ENCODE measurements at places on chromosomes 2 and 18.

GRCh38 chr2:128365217-128365905 lies 46.7 kb upstream of the HS6ST1 start:
- no peak for DNase-seq

DNA sequence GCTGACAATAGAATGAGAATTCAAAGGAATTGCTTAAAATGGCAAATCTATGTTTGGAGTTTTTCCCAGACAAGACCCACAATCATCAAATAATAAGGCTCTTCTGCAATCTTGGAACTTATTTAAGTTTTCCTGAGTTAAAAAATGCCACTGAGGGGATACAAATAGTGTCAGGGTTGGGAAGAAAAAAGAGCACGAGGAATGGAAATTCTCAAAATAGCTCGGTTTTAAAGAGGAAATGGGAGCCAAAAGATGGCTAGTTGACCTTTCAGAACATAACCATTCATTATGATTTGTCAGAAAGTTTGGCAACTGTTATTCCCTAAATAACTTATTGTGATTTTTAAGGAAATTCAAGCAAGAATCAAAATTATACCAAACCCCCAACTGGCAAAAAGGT lies 127.7 kb downstream of the RAPGEF4 start:
- DNase-seq = no peak

- no peak for DNase-seq
Measured at GRCh38 chr2:108492364-108492763, 41.9 kb upstream of the LIMS1 start.

DNA sequence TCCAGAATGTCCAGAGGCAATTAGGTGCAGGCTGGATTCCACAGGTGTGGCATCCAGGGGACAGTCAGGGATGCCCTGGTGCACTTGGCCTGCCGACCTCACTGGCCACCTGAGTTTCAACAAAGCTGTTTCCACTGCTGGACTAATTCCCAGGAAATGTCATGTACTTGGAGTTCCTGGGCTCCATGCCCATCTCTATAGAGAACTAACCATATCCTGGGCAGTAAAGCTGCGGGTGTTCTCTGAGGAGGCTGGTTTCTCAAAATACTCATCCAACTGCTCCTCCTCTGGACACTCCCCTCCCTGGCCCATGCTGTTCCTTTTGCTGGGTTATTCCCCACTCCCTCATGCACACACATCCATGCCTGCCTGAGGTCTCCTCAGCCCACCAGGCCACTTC lies 161.9 kb upstream of the SKOR2 start:
- no peak for DNase-seq

GRCh38 chr2:215919624-215920243 lies 93.6 kb downstream of the MREG start:
- no peak for DNase-seq

DNA sequence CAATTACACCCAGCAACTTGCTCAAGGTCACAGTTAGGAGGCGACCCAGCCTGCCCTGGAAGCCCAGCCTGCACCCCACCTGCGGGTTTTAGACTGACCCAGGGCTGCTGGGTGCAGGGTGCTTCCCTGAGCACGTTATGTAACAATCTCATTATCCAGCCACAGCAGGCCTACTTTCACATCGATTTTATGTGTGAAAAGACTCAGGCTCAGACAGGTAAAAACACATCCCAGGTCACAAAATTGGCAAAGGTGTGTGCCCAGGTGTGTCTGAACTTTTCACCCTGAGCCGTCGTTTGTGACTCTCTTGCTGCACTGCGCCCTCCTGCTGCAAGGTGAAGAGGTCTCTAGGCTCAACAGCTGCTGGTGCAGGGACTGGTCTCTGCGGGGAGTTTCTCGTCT lies 668.2 kb upstream of the HS6ST1 start:
- DNase-seq = no peak

GRCh38 chr2:121140734-121141133 lies 144.3 kb downstream of the TFCP2L1 start:
- DNase-seq = no peak

DNA sequence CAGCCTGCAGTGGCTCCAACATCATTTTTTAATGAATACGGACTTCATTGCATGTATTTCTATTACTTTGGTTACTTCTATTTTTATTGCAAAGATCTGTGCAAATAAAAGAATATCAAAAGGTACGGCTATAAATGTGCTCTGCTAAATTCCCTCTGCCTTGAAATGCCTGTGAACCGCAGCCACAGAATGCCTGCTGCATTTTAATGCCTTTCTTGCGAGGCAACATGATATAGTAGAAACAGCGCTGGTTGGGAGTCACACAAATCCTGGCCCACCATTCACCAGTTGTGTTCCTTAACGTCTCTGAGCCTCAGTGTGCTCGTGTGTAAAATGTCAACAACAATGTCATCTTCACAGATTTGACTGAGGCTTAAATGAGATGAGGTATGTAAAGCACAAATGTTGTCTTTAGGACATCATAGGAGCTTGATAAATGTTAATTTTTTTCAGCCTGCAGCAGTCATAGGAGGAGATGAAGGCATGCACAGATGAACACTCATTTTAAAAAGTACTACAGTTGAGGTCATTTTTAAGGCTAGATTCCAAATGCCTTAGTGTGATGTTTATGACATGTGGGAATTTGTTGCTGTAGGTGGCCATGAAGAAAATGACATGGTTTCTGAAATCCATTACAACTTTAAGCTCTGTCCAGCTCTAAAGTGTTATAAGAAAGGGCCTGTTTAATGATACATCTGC lies 187.6 kb upstream of the NRP2 start:
- DNase-seq = no peak

- no peak for DNase-seq
Measured at GRCh38 chr2:97936199-97936598, 59.5 kb downstream of the TMEM131 start.

DNA sequence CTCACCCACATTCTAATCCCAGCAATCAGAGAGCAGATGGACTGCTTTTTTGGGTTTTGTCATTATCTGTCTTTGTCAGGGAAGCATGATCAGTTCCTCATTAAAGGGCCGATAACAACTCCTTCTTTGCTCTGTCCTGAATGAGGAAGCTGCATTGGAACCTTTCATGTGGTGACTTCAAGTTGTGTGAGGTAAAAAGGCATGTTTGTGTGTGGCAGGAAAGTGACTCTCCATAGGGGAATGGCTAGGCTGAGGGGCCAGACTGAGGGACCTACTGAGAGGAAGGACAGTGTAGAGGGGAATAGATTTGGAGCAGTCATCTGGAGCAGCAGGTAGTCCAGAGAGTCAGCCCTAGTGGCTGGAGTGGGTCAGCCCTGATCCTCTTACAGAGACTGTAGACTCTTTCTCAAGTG lies 23.6 kb upstream of the LRRTM1 start:
- no peak for DNase-seq

GRCh38 chr2:241114836-241115235 lies 12.7 kb upstream of the MTERF4 start:
- DNase-seq = no peak

GRCh38 chr18:8800876-8801262 lies 95.5 kb downstream of the MTCL1 start:
- DNase-seq = no peak

DNA sequence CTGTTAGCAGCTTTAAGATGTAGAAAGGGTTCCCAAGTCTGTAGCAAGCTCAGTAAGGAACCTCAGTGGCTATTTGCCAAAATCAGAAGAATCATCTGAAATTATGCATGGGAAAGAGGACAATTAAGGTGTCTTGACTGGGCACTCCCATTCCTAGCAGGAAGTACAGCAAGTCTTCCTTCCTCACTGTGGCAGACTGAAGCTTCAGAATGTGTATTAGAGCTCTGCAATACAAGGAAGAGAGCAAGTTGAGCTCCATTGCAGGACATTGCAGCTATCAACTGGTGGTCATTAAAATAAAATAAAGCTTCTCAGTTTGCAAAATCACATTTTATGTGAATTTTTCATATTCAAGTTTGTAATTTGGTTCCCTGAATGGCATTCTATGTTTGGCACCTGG lies 200.5 kb upstream of the CHAC2 start:
- DNase-seq = no peak

DNA sequence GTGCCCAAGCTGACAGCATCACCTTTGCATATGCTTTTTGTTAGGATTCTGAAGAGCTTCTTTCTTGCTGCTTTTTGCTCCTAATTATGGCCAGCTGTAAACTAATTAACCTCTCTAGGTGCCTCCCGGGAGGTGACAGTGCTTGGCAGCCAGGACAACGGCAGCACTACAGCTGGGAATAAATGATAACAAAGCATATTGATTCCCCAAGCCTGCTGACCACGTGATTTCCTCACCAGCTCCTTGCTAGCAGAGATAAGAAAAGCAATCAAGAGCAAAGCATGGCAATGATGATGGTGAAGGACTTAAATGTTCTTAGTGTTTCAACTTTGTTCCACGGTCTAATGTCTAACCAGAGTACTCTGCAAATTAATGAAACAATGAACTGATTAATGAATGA lies 1074.4 kb upstream of the GYPC start:
- no peak for DNase-seq

- no peak for DNase-seq
Measured at GRCh38 chr2:229873123-229873581, 48.7 kb downstream of the TRIP12 start.

DNA sequence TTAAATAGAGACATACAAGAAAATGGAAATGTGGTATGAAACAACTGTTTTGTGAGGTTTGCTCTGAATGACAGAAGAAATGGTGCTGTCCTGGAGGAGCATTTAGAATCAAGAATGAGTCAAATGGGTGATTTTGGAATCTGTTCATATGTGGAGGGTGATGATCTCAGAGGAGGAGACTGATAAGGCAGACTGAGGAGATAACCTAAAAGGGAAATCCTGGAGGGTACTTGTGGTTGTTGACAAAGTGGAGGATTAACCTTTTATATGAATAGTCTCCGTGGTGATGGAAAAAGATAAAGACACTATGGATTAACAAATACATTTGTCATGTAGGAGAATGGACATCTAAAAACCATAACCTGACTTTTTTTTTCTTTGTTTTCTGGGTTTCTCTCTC lies 74.1 kb downstream of the MMADHC start:
- DNase-seq = no peak

DNA sequence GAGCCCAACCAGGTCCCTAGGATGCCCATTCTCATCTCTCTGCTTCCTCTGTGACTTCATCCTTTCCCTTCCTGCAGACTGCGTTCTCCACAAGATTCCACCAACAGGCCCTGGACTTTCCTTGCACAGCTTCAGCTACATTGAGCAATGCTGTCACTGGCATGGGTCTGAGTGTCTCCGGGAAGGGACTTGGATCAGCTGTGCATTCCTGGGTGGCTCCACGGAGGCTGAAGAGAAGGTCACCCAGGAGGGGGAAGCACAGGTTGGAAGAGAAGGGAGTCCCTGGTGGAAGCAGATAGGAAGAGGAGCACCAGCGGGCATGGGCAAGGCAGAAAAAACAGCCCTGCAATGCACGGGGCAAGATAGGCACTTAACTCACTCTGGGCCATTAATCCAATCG lies 140.5 kb downstream of the UXS1 start:
- DNase-seq = no peak

- DNase-seq = peak; percentile 4
Measured at GRCh38 chr18:44819944-44820510, 139.3 kb downstream of the SETBP1 start.

DNA sequence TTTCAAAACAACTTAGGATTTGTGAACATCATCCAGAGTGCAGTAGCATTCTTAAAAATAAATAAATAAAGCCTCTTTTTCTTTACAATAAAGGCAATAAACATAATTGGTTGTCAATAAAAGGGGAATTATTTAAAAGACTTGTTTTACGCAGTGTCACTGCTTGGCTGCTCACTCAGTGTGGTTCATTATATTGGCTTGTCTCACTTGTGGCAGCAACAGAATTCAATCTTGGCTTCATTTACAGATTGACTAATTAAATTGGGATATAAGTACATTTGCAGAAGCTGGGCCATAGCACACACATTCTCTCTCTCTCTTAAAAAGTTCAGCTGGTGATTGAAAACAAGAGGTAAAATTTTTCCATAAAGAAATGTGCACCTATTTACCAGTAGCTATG lies 1027.6 kb downstream of the LRP1B start:
- DNase-seq = no peak

DNA sequence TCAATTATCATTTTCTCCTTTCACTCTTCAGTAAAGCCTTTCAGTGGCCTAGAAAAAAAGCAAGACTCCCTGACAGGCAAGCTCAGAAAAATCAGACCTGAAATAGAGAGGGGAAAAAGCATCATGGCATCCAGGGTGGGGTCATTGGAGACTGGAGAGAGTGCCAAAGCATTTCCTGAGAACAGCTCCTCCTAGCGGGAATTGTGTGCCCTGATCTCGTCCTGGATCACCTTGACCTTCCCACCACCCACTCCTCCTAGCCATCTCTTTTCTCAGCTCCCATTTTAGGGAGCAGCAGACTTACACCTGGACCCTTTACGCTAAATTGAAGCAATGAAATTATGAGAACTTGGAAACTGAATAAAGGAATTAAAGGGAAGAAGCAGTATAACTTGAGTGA lies 176.6 kb downstream of the VWC2L start:
- no peak for DNase-seq

GRCh38 chr2:222115296-222115695 lies 183.5 kb downstream of the PAX3 start:
- DNase-seq = no peak

- no peak for DNase-seq
Measured at GRCh38 chr2:36359067-36359466, 3.5 kb downstream of the CRIM1 start.

- no peak for DNase-seq
Measured at GRCh38 chr18:62438018-62438329, 84.9 kb upstream of the ZCCHC2 start.

- DNase-seq = no peak
Measured at GRCh38 chr18:43271593-43272432, 5.5 kb downstream of the SYT4 start.

- no peak for DNase-seq
Measured at GRCh38 chr2:81903534-81903933, 1599.0 kb upstream of the LRRTM1 start.

DNA sequence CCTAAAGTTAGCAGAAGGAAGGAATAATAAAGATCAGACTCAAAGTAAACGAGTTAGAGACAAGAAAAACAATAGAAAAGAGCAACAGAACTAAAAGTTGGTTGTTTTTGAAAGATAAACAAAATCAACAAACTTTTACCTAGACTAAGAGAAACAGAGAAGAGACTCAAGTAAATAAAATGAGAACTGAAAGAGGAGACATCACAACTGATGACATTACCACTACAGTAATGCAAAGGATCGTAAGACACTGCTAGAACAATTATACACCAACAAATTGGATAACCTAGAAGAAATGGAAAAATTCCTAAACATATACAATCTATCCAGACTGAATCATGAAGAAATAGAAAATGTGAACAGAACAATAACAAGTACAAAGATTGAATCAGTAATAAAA lies 139.3 kb downstream of the CD226 start:
- DNase-seq = no peak

GRCh38 chr18:50232419-50232818 lies 33.9 kb downstream of the CFAP53 start:
- no peak for DNase-seq

- DNase-seq = no peak
Measured at GRCh38 chr18:44149706-44150105, 531.0 kb upstream of the SETBP1 start.

- no peak for DNase-seq
Measured at GRCh38 chr2:121591199-121591598, 58.1 kb downstream of the CLASP1 start.

GRCh38 chr18:49590608-49591007 lies 28.8 kb downstream of the LIPG start:
- DNase-seq = no peak

GRCh38 chr2:233032551-233033320 lies at the start of gene NEU2:
TSS of gene NEU2 (plus strand) at chr2:233032672. CDS start at chr2:233032672, 0 bp downstream.
- no peak for DNase-seq

GRCh38 chr2:14358774-14359173 lies 273.7 kb upstream of the LRATD1 start:
- DNase-seq = no peak

- no peak for DNase-seq
Measured at GRCh38 chr2:183950673-183951072, 647.7 kb upstream of the ZNF804A start.

GRCh38 chr18:22494771-22495170 lies 77.1 kb upstream of the CTAGE1 start:
- no peak for DNase-seq

Measured in amygdala (tissue), 56 donors.